ENCODE measurements at places on chromosomes 1 and 21.
A peak's percentile ranks its signal among the peaks of the same experiment; 100 is the strongest.

- peak; percentile 40 for DNase-seq
These were observed 11.0 kb downstream of the PLEKHA6 start for GRCh38 chr1:204348722-204349121.

GRCh38 chr1:151534662-151535278 is 5.3 kb upstream of the TUFT1 start:
- peak; percentile 72 for DNase-seq

DNA sequence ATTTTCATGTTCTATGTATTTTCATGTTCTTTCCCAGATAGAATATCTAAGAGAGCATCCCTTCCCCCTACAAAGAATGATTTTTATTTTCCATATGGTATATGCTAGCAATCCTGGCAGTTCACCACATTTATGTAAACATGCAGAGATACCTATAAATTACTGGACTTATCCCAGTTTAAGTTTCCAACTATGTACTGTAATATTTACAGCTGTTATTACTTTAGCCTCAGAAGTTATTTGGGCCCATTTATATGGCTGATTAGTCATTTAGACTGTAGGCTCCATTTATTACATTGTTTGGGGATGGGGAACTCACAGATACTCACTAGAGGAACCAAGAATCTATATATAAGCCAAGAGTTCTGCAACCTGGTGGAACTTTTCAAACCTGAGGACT is 84.8 kb upstream of the WARS2 start:
- DNase-seq, result no peak

GRCh38 chr1:223811634-223812101 is 34.1 kb downstream of the TP53BP2 start:
- DNase-seq, result peak; percentile 46

DNA sequence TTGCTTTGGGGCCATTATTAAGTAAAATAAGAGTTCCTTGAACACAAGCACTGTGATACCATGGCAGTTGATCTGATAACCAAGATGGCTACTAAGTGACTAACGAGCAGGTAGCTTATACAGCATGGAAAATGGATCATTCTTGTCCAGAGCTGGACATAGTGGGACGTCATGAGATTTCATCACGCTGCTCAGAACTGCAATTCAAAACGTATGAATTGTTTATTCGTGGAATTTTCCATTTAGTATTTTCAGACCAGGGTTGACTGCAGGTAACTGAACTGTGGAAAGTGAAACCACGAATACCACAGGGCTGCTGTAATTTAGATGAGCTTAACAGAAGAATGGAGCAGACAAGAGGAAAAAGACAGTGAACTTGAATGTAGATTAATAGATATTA is 38.9 kb downstream of the CCDC18 start:
- DNase-seq, result no peak

DNA sequence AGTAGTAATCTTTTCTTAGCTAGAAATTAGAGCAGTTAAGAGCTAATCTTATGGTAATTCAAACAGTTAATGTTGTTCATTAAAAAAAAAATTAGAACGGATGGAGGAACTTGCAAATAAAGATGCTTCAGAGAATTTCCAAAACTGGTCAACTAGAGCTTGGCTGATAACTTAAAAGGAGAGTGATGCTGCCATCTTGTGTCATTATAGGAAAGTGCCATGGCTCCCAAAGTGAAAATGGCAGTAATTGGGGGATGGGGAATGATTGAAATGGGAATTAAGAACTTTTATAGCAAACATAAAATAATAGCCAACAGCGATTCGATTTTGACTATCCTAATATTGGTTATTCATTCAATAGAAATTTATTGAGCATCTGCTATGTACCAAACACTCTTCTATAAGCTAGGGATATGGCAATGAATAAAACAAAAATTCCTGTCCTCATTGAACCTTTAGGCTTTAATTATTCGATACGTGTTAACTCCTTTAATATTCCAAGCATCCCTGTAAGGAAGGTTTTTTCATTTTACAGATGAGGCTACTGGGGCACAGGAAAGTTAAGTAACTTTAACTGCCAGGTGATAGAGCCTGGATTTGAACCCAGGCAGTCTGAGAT is 5.7 kb upstream of the PLPP3 start:
- peak; percentile 70 for DNase-seq

DNA sequence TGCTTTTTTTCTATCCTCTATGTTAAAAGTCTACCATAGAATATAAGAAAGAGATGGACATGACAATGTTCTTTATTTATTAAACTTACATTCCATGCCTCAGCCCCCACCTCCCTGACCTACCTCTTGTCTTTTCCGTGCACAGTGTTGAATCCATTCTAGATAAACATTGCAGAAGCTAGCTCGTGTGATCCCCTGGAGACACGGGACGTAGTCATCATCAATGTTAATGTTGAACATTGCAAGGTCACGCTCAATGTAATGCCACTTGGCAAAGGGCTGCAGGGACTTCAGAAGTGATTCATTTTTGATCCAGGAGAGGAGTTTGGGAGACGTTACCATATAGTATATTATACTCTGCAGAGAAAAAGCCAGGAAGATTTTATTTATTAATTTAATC is 66.4 kb downstream of the NTPCR start:
- no peak for DNase-seq

DNA sequence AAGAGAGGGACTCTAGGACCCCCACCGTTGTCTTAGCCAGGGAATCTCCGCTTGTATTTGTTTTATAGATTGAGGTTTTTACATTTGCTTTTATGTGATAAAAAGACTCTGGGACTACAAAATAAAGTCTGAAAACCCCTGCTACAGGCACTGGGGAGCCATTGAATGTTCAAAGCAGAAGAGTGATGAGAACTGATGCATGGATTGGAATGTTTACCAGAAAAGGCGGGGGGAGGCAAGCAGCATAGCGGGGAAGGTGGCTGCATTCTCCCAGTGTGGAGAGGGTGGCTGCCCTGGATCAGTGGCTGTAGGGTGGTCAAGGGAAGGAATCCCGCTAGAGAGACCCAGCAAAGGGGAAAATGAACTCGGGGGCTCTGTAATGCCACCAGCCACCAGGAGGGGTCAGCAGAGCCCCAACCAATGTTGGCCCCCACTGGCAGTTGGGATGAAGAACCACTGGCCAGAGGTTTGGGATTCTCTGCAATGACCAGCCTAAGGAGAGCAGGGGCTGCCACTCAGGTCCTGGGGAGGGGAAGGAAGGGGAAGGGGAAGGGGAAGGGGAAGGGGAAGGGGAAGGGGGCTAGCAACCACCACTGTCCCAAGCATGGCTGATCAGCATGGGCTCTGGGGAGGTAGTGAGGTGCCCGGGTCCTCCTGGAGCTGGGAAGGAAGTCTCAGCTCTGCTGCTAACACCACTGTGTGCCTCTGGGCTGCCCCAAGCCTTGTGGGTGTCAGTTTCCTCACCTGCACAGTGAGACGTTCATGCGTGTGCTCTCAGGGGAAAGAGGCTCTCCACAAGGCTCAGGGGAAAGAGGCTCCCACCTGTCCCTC is 19.2 kb upstream of the PEF1 start:
- DNase-seq, result peak; percentile 45

DNA sequence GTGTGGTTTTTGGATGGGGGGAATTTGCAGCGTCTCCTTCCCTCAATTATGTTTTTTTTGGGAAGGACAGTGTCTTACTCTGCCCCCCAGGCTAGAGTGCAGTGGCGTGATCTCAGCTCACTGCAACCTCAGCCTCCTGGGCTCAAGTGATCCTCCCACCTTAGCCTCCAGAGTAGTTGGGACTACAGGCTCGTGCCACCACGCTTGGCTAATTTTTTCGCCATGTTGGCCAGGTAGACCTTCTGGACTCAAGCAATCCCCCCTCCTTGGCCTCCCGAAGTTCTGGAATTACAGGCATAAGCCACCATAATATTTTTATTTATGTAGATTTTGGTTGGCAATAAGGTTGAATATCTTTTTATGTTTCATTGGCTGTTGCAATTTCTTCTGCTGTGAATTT is 9.5 kb upstream of the PARP1 start:
- DNase-seq, result no peak
